ENCODE measurements at places on chromosomes 1 and 21. TPM values are rescaled to one million over a fixed set of nuclear protein-coding genes. Genes with fewer than 3 reads are reported as not detected.

- no peaks in the 10 kb centered on the region for H3K36me3 ChIP-seq
- H3K4me1 ChIP-seq = no peaks in the 10 kb centered on the region
- no peak overlapping the region for H3K4me3 ChIP-seq
These were observed 24.0 kb downstream of the TMEM53 start for GRCh38 chr1:44650159-44650831.

DNA sequence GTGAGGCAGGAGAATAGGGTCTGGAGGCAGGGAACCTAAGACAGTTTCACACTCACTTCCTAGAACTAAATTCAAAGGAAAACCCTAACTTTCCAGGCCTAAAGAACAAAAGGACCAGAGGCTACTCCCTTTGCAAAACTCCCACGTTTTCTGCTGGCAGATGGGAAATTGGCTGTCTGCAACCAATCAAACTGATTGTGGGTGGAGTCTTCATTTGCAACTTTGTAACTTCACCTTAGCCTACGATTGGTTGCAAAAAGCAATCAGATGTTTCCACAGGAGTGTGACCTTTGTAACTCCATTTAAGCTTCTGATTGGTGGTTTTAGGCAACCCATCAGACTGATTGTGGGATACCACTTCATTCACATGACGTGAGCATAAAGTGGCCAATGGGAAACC, 19.7 kb upstream of the GNG4 start:
- no peaks in the 10 kb centered on the region for H3K27me3 ChIP-seq
- H3K4me3 ChIP-seq = no peak overlapping the region

- no peaks in the 10 kb centered on the region for H3K27me3 ChIP-seq
- H3K27ac ChIP-seq = no peak overlapping the region
- H3K4me3 ChIP-seq = no peak overlapping the region
- no peak for DNase-seq
These were observed 65.5 kb downstream of the ERI3 start for GRCh38 chr1:44289530-44289929.

DNA sequence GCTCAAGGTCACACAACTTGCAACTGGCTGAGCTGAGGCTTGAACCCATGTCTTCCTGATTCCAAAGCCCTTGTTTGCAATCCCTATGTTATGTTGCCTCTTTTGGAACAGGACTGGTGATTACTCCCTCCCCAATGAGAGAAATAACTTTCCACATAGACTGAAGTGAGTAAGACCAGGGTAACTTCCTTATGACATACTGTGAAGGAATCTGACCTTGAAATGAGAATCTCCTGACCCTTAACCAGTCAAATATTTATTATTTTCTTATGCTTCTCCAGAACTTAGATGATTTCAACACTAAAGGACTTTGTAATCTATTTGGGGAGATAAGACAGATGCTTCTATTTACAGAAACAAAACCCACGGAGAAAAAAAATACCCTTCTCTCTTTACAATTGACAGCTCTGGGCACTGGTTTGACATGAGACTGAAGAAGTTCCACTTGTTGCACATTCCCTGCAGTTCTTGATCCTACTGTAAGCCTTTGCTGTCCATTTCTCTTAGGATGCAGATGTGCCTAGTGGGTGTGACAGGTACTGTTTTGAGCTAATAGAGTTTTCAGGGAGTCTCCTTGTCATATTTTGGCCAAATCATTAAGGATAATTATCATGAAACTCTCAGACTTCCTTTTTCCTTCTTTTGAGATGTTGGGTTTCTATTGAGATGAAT, 3.9 kb upstream of the RPTN start:
- DNase-seq = no peak
- no peak overlapping the region for H3K4me3 ChIP-seq
- H3K27ac ChIP-seq = no peak overlapping the region
- H3K4me1 ChIP-seq = no peaks in the 10 kb centered on the region

- no peaks in the 10 kb centered on the region for H3K27me3 ChIP-seq
- no peak overlapping the region for H3K4me3 ChIP-seq
- H3K36me3 ChIP-seq = no peaks in the 10 kb centered on the region
- H3K27ac ChIP-seq = no peak overlapping the region
These were observed 173.0 kb downstream of the ADGRL4 start for GRCh38 chr1:78833491-78833890.

- H3K4me3 ChIP-seq = no peak overlapping the region
- H3K36me3 ChIP-seq = no peaks in the 10 kb centered on the region
- H3K27ac ChIP-seq = no peak overlapping the region
- no peak for DNase-seq
- no peaks in the 10 kb centered on the region for H3K27me3 ChIP-seq
These were observed 44.9 kb upstream of the NTPCR start for GRCh38 chr1:232905331-232906034.

DNA sequence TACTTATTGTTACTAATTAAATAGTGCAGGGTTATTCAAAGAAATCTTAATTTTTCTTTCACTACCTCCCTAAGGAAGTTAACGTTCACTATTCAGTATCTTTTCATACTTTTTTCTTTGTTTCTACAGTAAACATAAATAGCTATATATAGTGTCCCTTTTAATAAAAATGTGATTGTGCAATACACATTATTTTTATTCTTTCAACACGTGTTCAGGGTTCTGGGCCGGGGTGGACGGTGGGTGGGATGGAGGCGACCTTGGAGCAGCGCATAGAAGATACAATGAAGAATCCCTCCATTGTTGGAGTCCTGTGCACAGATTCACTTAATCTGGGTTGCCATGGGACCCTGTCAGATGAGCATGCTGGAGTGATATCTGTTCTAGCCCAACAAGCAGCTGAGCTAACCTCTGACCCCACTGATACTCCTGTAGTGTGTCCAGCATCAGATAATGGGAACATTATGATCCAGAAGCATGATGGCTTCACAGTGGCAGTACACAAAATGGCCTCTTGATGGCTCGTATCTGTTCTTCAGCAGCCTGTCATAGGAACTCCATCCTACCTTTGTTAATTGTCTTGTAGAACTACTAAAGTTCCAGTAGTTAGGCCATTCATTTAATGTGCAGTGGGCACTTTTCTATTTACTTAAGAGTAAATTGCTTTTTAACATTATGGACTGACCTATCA, 155.9 kb upstream of the L1TD1 start:
- H3K36me3 ChIP-seq = no peaks in the 10 kb centered on the region
- no peak for DNase-seq
- no peak overlapping the region for H3K27ac ChIP-seq
- no peak overlapping the region for H3K4me3 ChIP-seq
- H3K4me1 ChIP-seq = no peaks in the 10 kb centered on the region
- no peaks in the 10 kb centered on the region for H3K27me3 ChIP-seq

DNA sequence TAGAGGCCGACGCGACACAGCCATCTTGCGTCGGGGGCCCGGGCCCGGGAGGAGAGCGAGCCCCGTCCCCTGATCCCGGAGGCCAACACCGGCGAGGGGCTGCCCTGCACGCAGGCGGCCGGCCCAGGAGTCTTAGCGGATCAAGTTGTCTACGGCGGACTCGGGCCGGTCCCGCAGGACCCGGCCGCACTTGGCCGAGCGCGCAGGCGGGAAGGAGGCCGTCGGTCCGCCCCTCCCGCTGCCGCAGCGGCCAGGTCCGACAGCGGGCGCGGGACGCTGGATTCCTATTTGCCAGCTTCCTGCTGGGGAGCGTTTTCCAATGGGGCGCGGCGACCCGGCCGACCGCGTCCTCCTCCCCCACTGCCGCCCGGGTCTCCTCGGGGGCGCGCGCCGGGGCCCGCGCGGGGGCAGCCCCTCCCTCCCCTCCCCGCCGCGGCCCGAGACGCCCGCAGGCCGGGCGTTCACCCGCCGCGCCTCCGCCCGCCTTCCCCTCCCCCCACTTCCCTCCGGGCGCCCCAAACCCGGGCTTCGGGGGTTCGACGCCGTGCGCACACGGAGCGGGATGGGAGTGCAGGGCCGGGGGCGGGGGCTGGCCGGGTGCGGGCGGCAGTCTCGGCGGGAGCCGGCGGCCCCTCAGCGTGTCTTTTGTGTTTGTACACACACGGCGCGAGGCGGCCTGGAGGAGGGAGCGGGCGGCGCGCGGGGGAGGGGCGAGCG, 517 bp upstream of the H3-3A start:
- H3K4me1 ChIP-seq = peaks cover 4% of the 10 kb centered on the region
- H3K27me3 ChIP-seq = no peaks in the 10 kb centered on the region
- peak overlapping the region; percentile 98 for H3K27ac ChIP-seq
- peak; percentile 78 for DNase-seq
- no peaks in the 10 kb centered on the region for H3K36me3 ChIP-seq

DNA sequence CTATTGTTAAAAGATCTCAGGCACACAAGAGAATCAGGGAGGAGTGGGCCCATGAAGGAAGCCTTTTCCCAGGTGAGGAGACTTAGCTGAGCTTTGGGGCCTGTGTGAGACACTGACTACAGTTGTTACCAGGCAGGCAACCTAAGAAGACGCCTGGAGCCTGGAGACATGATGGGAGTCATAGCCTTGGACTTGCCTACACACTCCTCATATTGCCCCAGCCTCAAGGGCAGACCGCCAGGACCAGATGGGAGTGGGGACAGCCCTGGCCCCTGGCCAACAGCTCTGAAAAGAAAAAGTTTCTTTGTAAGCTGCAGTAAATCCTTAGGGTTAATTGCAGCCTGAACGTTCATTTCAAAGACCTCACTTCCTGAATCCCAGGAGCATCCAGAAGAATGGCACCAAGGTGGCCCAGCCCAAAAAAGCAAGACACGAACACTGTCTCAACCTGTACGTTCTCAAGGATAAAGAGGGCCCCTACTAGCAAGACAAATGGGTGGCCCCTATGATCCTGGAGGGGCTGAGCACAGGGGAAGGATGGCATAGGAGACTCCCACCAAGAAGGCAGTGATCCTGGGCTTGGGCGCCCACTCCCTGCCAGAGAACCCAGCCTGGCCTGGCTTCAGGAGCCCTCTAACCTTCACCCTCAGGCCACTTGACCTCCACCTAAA, 33.2 kb upstream of the BTG2 start:
- no peak overlapping the region for H3K4me3 ChIP-seq
- peak; percentile 49 for DNase-seq
- H3K4me1 ChIP-seq = peaks cover 8% of the 10 kb centered on the region
- H3K36me3 ChIP-seq = no peaks in the 10 kb centered on the region
- H3K27ac ChIP-seq = no peak overlapping the region

GRCh38 chr1:17185485-17185860, 19.5 kb upstream of the PADI1 start:
- H3K36me3 ChIP-seq = no peaks in the 10 kb centered on the region
- H3K4me1 ChIP-seq = no peaks in the 10 kb centered on the region
- no peak overlapping the region for H3K4me3 ChIP-seq
- no peak for DNase-seq
- H3K27me3 ChIP-seq = no peaks in the 10 kb centered on the region

GRCh38 chr1:204530932-204531331, 14.7 kb downstream of the MDM4 start:
- H3K27me3 ChIP-seq = no peaks in the 10 kb centered on the region
- no peak overlapping the region for H3K27ac ChIP-seq
- no peaks in the 10 kb centered on the region for H3K4me1 ChIP-seq
- no peak overlapping the region for H3K4me3 ChIP-seq
- DNase-seq = no peak

DNA sequence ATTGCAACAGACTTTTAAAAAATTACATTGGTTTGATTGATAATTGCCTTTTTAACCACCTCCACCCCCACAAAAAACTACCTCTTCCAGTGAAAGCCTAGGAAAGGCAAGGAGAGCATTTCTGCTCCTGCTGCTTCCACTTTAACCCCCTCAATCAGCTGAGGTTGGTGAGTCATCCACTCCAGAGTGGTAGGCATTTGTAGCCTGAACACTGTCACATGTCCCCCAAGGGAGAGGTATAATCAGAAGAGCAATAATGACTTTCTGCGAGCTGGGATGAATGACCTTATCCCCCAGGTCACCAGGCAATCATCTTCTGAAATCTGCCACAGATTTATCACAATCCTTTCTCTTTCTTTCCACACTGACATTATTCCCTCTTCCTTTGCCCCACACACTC, 126.6 kb upstream of the CAMK1G start:
- no peaks in the 10 kb centered on the region for H3K27me3 ChIP-seq
- H3K4me3 ChIP-seq = no peak overlapping the region
- H3K27ac ChIP-seq = no peak overlapping the region
- H3K36me3 ChIP-seq = no peaks in the 10 kb centered on the region
- no peaks in the 10 kb centered on the region for H3K4me1 ChIP-seq

- H3K4me3 ChIP-seq = no peak overlapping the region
- no peaks in the 10 kb centered on the region for H3K4me1 ChIP-seq
- no peak overlapping the region for H3K27ac ChIP-seq
- H3K27me3 ChIP-seq = no peaks in the 10 kb centered on the region
- DNase-seq = no peak
- H3K36me3 ChIP-seq = no peaks in the 10 kb centered on the region
These were observed 2.1 kb downstream of the ARMH1 start for GRCh38 chr1:44676484-44677200.

DNA sequence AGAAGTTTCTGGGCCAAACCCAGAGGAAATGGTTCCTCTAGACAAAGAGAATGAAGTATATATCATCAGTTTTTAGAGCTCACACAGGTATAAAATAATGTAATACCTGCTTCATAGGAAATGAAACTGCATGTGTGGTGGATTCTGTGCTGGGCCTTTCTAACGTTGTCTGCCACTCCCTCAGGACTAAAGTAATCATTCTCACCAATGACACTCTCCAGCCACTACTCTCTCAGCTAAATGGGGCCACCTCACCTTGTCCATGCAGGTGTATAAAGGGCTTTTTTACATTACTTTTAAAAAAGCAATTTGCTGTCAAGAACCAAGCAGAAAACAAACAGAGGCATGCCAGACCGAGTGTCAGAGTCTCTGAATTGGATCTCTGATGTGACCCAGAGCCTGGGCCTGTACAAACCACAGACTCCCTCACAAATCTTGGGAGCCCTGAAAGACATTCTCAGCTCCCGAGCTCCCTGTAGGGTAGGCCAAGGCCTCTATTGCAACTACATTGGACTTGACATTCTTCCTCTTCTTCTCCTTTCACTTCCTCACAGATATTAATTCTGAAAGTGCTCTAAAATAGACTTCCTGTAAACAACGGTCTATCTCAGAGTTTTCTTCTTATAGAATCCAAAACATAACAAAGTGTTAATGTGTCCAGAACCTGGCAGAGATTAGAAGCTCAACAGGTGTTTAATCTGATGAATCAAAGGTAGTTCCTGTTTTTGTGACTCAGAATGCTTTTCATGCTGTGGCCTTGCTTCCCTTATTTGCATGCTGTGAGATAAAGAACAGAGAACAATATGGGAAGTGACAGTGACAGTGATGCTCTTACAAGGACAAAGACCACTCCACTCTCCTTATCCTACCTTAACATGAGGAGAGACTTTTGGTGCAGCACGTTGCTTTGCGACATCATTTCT, 8.6 kb downstream of the AIM2 start:
- H3K4me1 ChIP-seq = no peaks in the 10 kb centered on the region
- H3K27me3 ChIP-seq = no peaks in the 10 kb centered on the region
- no peak overlapping the region for H3K27ac ChIP-seq

RABIF gene
- total RNA-seq = 6.4 TPM

FBXO2 gene
- 1.5 TPM for total RNA-seq

DESI2 gene
- total RNA-seq = 32.7 TPM

DNASE2B gene
- total RNA-seq = not detected

ASAP3 gene
- 53.5 TPM for total RNA-seq

BRDT gene
- total RNA-seq = 0.14 TPM

MATN1 gene
- 1.7 TPM for total RNA-seq

F13B gene
- not detected for total RNA-seq

RPTN gene
- not detected for total RNA-seq

ZFYVE9 gene
- total RNA-seq = 51.7 TPM

Measured in uterus (tissue), 4 donors.